ENCODE measurements at places on chromosomes 7 and 10.
A peak's percentile ranks its signal among the peaks of the same experiment; 100 is the strongest.

DNA sequence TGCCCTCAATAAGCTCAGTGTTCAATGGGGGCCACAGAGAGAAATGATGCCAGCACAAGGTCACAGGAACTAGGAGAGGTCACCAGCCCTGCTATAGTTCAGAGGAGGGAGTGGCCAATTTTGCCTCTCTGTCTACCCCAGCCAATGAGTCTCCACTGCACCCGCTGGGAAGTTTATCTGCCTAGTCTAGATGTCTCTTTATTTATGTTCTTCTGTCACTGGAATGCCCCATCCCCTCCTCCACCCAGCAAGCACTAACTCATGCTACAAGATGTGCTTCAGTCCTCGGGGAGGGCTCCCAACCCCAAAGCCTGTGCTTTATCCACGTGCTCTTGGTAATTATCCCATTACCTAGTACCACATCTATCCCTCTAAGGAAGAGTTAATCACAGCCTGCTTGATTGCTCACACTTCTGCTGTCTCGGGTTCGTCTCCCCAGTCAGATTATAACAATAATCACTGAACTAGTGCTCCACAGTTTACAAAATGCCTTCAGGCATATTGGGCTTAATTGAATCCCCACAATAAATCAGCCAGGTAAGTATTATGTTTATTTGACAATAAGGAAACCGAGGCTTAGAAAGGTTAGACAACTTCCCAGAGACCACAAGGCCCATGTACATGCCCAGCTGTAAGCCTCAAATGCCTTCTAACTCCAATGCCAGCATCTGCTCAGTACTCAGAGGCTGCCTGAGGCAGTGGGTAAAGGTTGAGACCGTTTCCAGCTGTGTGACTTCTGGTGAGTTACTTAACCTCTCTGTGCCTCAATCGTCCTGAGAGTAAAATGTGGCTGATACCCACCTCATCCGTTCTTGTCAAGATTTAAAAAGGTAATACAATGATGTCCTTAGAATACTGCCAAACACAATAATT, 3.9 kb downstream of the HIP1 start:
- no peak for DNase-seq

- DNase-seq: no peak
Observed at GRCh38 chr10:70381471-70382421, 679 bp downstream of the LRRC20 start.

DNA sequence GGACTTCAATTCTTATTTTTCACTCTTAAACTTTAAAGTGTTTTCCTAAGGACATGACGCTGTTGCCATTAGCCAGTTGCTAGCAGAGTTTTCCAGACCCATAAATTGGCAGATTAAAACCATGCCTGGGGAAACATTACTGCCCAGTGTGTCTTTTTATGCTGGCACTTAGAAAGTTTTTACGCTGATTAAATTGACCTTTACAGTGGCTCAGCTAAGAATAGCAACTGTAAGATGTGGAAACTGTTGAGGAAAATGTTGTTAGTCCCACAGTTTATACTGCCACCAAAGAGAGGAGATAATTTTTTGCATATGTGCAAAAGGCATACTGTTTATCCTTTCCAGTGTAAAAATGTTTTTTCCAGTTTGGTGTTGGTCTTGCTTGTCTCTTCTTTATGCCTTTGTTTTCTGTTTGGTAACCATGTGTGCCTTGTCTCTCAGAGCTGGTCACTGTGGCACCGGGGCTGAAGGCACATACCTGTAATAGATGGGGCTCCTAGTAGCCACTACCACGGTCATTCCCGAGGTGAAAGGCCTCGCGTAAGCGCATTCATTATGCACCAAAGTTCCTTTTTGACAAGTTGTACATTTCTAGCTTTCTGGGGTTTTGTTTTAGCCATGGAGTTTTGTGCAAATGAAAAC, 45.3 kb downstream of the CYP17A1 start:
- DNase-seq: no peak

- DNase-seq: no peak
Observed at GRCh38 chr10:132802694-132803320, 16.9 kb upstream of the NKX6-2 start.

GRCh38 chr10:122499491-122499941, 38.2 kb downstream of the HTRA1 start:
- DNase-seq: no peak

- DNase-seq: no peak
Observed at GRCh38 chr10:31399171-31399570, 80.2 kb downstream of the ZEB1 start.

- no peak for DNase-seq
Observed at GRCh38 chr7:79998363-79998762, 136.3 kb upstream of the GNAI1 start.

GRCh38 chr10:129942391-129942790, 21.7 kb downstream of the EBF3 start:
- no peak for DNase-seq

DNA sequence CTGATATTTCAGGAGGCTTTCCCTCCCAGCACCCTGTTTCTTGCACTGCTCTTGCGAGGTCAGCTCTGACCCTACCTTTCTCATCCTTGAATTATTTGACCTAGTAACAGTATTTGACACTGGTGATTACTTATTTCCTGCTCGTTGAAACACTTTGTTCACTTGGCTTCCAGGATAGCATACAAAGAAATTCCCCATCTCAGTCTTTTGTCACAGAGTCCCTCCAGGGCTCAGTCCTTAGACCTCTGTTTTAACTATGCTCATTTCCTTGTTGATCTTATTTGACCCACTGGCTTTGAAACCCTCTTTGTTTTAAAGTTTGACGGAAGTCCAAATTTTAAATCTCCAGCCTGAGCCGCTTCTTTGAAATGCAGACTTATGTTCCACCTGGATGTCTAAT, 29.9 kb downstream of the BMPR1A start:
- DNase-seq: no peak

DNA sequence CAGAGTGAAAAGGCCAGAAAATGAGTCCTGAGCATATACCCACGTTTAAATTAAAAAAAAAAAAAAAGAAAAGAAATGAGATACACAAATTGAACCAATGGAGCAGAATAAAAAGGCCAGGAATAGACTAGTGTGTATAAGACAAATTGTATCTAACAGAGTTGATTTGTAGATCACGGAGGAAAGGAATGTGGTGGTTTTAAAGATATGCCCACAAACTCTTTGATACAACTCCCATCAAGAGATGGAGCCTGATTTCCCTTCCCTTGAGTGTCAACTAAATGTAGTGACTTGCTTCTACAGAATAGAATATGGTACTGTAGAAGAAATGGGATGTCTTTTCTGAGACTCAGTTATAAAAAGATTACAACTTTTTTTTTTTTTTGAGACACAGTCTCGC, 10.4 kb downstream of the SYPL1 start:
- no peak for DNase-seq

DNA sequence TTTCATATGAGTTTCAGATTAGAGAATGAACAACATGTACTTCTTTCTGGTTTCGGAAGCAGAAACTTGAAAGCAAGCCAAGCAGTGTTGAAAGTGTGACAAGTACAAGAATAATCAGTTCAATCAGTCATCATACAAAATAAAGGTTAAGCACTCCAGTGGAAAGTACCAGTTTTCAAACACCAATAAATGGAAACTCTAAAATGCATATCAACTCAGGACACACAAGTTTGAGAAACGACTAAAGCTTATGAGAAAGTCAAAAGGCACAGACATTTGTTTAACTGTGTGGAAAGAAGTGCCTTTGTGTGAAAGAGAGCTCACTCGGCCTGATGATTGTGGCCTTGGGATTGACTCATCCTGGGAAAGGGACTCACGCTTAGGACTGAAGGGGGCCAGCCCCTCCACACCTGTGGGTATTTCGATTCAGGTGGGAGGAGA, 60.6 kb upstream of the AKR1C1 start:
- no peak for DNase-seq

DNA sequence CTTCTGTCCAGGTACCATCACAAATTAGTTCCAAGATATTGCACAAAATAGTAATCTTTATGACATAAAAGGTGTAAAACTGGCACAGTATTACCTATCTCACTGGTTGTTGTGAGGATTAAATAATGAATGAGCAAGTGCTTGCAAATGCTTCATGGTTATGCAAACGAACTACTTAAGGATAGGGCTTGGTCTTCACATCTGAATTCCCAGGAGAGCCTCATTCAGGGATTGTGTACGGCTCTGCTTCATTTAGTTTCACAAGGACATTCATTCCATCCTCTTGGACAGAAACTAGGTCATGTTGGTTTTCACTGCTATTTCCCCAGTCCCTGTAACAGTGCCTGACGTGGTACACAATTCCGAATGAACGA, 12.1 kb downstream of the ABCA13 start:
- DNase-seq: no peak

GRCh38 chr10:77421591-77421990, 216.0 kb downstream of the KCNMA1 start:
- DNase-seq: no peak

- no peak for DNase-seq
Observed at GRCh38 chr10:50604049-50604640, 19.6 kb downstream of the SGMS1 start.

DNA sequence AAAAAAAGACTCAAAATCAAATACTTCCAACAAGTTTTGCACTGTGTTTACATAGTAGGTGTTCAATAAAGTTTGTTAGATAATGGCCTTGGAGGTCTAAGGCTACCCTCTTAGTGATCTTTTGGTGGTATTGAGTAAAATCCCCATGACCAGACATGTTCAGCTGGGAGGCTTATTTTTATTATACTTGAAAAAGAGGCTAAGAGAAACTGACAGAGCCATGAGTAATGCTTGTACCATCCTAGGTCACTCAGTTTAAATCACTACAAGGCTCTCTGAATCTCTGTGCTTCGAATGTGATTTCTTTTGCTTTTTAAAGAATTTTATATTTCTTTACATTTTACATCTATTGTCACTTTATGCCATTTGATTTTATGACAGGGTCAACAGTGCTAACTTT, 90.5 kb downstream of the TWIST1 start:
- no peak for DNase-seq

DNA sequence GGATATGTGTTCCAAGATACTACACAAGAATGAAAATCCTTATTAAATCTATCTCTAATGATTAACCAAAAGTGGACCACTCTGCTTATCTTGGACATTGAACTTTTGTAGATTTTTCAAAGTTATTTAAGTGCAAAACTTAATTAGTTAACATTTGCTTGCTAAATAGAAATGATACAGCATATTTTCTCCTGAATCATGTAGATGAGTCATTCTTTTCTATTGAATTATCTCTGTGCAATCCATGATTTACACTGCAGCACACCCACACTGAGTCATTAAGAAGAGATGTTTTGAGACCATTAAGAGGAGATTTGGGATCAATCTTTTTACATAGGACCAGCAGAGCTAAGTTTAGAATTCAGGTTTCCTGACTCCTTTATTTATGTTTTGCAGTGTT, 6.6 kb upstream of the ABCC2 start:
- no peak for DNase-seq

DNA sequence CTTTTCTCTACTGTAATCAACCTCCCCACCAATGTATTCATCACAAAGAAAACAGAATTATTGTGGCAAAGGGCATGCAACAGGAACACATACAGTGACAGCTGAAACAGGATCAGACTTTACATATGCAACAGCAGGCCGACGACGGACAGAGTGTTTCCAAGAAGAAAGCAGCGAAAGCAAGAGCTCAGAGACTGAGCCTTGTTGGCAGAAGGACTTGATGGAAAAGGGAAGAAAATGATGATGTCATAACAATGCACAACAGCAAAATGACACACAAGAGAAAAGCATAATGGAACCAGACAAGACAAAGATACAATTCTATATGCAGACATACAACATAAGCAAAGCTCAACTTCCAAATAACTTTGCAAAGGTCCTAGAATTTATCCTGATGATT, 106.5 kb downstream of the ARHGAP12 start:
- DNase-seq: no peak

DNA sequence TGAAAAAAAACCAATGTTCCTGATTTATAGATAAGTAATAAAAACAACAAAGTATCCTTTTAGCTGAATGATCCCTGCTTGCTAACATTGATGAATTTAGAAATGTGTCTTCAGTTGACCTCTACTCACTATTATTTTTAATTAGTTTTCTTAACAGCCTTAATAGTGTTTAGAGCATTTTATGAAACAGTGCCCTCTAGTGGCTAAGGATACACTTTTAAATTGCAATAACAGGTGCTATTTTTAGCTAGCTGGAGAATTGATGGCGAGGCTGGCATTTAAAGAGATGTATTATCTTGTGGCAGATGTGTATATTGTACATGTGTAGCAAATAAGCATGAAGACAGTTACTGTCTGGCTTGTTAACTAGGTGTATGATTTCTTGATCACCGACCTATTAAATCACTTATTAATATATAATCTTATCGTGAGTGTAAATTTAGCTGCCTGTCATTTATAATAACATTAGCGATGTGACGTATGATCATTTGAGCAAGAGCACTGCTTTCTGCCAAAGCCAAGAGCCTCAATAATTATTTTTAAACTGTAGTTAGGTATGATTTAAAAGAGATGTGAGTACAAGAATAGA, 451.9 kb downstream of the DPP6 start:
- DNase-seq: peak; percentile 15

DNA sequence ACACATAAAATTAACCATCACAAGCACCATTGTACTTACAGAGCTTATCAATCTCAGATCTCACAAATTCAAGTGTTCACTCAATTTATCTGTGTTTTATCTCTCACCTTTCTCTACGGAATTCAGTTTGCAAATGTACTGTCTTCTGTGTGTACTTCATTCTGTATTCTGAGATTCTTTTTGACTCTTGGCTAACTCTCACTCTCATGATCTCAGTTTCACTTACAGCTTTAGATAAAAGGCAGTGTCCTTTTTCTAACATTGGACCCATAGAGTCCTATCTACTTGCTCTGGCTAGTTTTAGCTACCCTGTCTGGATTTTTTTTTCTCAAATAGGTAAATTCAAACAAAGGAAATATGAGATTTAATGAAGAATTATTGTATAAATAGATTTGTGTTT, 176.0 kb downstream of the CCDC7 start:
- no peak for DNase-seq

DNA sequence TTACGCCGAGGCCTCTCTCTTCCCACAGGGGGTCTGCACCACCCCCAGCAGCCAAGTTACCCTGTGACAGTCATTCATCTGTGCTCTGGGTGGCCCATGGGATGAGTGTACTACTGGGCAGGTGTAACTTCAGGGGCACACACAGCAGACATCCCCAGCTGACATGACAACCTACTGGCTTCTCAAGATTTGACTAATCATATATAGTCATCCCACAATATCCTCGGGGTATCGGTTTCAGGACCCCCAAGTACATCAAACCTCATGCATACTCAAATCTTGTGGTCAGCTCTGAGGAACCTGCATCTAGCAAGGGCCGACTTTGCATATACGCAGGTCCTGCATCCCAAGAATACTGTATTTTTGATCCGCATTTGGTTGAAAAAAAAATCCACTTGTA, 336.9 kb upstream of the C7orf33 start:
- DNase-seq: no peak

- DNase-seq: no peak
Observed at GRCh38 chr7:30923774-30924413, 12.2 kb downstream of the AQP1 start.

DNA sequence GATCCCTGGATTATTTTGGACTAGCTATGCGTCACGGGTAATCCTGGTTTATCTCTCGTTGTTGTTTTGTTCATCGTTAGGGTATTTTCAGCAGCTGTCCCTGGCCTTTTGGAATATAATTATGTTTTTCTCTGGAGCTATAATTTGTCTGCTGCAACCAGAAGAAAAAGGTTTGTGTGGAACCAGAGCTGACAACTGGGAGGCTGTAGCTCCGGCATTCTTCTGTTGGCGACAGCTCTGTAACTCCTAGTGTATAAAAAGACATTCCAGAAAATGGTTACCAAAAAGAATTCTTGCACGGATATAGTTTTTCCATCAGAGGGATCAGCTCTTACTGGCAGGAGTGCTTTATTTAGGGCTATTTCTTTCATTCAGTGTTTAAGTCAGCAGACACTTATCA, 130.9 kb upstream of the PRR15 start:
- no peak for DNase-seq

Data from SHP77 treated with DMSO at 0.1 percent for 48 hours (cell line).